ENCODE measurements at places on chromosomes 16 and 17. TPM values are rescaled to one million over a fixed set of nuclear protein-coding genes. Genes with fewer than 3 reads are reported as not detected.

- DNase-seq, result no peak
These were observed 2.3 kb upstream of the IRX3 start for GRCh38 chr16:54288835-54289241.

- DNase-seq, result no peak
These were observed 126.9 kb downstream of the SPACA3 start for GRCh38 chr17:33118391-33119075.

The ENO3 gene
- 2.4 TPM for total RNA-seq

The CTRB1 gene
- not detected for total RNA-seq

The CCDC154 gene
- total RNA-seq, result not detected

Data from PC-3 (cell line).